Germinal center (tissue), 1 donor: ENCODE measurements at places on chromosomes 12 and 14.
A peak's percentile ranks its signal among the peaks of the same experiment; 100 is the strongest.

DNA sequence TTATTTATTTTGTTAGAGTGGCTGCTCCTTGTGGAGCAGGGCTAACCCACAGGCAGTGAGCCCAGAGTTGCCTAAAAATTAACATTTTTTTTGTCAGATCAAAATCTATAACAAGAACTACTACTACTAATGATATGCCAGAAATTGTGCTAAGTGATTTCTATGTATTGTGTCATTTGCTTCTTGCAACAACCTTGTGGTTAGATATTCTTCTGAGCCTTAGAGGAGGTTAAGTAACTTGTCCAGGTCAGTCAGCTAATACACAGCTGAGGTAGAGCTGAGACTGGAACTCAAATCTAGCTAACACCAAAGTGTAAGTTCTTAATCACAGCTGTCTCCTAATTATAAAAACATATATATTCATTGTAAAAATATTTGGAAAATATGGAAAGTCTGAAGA is 29.8 kb downstream of the CFL2 start:
- DNase-seq: no peak

DNA sequence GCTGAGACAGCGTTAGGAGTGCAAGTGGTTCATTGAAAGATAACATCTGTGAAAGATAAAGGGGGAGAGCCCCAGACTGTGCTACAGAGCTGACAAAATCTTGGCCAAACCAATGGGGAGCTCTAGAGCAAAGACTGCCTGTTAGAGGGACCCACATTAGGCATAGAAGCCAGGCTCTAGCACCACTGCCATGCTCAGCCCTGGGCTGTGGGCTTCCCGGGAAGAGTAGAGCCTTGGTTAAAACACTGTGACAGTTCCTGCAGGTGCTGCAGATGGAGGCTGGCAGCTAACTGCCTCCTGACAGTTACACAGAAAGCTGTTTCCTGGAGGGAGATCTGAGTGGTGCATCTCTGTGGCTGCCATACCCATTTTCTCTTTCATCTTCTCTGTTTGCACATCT is 23.0 kb downstream of the TSHR start:
- DNase-seq: no peak

DNA sequence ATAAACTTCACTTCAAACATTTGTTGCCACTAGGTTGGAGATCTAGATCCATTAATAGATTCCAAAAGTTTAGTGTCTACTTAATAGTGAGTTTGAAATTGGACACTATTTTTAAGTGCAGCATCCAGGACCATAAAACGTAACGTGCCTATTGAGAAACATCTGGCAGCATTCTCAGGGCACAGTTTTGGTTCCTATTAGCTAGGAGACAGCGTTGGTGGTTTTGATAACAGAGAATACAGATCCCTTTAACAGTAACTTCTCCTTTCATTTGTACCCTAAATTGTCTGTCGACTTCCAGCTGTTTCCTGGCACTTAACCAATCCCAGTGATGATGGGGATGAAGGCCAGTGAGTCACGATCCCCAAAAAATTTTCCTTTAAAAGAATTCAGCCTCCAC is 25.8 kb downstream of the KCNK10 start:
- no peak for DNase-seq

- DNase-seq: no peak
Measured at GRCh38 chr14:51922624-51923023, 62.2 kb downstream of the GNG2 start.

GRCh38 chr14:70771781-70772212 is 37.5 kb downstream of the MAP3K9 start:
- DNase-seq: no peak

GRCh38 chr12:130685250-130685787 is 30.8 kb downstream of the RIMBP2 start:
- no peak for DNase-seq

- DNase-seq: no peak
Measured at GRCh38 chr14:77256694-77257093, 14.3 kb downstream of the NGB start.

DNA sequence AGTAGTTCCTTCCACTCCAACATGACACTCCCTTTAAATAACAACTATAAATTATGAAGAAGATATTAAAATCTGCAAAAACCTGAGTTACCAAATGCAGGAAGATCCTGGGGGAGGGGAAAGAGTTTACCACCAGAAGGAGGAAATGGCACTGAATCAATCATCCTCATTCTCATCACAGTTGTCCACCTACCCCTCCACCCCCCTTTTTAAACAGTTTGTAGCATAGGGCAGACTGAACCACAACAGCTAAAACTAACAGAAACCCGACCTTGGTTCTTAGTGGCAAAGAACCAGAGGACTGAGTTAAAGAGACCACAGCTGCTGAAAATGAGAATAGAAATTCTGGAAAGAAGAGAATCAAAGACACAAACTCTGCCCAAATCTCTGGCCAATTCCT is 189.5 kb downstream of the MED13L start:
- DNase-seq: no peak

GRCh38 chr12:4978737-4979136 is 64.9 kb upstream of the KCNA5 start:
- no peak for DNase-seq

DNA sequence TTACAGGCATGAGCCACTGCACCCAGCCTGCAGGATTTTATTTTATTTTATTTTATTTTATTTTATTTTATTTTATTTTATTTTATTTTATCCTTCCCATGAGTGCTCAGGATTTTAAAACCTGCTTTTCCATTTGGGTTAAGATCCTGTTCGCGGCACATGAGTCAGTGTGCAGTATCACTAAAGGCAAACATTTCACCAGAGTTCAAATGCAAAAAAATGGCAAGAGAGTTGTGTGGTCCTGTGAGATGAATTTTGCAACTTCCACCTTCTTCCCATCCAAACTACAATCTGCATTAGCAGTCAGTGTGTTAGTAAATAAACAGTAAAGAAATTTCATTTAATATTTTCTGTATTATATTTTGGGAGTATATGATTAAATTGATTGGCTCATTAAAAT is 29.0 kb downstream of the MOAP1 start:
- no peak for DNase-seq

DNA sequence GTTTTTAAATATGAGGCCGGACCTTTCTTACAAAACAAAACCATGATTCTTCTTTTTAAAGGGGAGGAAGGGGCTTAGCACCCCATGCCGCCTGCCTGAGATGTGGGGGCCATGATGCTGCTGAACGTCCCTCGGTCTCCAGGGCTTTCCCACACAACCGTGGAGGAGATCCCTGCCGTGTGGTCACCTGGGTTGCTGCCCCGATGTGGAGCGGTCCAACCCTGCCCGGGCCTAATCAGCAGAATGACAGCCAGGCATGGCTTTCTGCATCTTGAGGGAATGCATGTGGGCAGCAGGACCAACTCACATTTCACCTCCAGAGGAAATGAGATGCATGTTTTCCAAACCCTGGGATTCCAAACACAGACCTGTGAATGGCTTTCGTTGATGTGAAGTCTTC is 48.9 kb upstream of the C14orf180 start:
- no peak for DNase-seq

GRCh38 chr14:29913566-29913965 is 14.1 kb downstream of the PRKD1 start:
- no peak for DNase-seq

GRCh38 chr14:92473261-92473968 is 40.2 kb upstream of the RIN3 start:
- DNase-seq: no peak

- DNase-seq: no peak
Measured at GRCh38 chr14:75205591-75205990, 29.2 kb upstream of the TMED10 start.

DNA sequence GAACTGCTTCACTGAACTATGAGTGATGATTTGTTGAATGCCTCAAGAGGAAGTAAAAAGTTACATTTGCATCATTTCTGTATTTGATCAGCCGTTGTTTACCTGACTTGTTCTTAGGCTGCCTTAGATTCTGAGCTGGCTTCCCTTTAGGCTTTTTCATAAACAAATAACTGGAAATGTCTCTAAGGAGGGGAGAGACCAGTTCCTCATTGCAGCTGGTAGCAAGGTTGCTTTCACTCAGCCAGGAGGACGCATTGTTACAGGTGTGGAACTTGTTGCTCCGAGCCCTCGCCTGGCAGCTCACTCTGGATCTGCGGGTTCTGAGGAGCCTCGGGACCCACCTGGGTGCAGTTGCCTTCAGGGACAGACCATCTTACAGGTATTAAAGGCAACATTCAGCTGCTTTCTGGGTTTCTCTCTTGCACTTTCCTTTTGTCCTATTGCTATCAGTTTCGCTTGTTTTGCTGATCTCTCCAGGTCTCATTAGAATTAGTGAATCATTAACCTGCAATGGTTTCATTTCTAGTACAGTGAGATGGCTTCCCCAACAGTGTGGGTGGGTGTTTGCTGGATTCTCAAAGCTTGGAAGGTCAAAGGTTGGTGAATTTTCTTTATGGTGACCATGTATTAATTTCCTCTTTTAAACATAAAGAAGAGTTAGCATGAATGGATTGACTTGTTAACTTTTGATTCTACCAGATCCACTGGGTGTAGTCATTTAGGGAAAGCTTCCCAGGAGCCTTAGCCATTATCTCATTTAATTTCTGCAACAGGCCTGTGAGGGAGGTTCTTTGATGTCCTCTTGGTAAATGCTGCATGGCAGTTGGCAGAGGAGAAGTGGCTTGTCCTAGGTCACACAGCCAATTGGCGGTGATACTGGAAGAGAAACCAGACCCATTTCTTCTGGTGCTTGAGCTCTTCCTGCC is at the start of gene PLEKHG7:
Gene PLEKHG7 (plus strand): TSS at position 236 of the 926 bp plus-strand sequence. CDS start 3,643 bp downstream, outside the sequence.
- DNase-seq: peak; percentile 76

GRCh38 chr12:124862768-124863415 is 772 bp downstream of the SCARB1 start:
- peak; percentile 45 for DNase-seq

- no peak for DNase-seq
Measured at GRCh38 chr12:22860926-22861325, 236.0 kb downstream of the ETNK1 start.

DNA sequence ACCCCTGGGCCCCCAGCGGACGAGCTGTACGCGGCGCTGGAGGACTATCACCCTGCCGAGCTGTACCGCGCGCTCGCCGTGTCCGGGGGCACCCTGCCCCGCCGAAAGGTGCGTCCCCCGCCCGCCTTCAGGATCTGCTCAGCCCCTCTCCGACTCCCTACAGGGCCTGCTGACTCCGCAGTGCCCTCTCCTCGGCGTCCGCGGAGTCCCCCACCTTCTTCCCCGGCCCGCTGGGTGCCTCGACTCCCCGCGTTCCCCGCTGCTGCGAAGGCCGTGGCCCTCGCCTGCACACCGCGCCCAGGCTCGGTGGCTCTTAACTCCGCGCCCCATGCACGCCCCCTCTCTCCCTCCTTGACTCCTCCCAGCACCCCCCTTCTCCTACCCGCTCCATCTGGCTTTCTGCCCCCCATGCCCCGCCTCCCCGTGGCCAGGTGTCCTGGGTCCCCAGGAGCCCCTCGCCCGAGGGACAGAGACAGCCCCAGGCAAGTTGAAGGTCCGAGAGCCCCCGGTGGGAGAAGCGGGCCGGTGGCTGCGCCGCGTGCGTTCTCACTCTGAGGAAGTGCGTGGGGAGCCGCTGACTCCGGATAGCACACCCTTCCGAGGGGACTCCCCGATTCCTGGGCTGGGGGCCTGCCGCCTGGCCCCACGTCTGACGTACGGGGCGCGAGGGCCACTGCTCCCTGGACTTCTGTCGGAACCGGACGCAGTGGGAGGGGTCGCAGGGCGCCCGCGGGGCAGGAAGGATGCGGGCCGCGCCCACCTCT is 594 bp downstream of the TAMALIN start:
- DNase-seq: peak; percentile 44

DNA sequence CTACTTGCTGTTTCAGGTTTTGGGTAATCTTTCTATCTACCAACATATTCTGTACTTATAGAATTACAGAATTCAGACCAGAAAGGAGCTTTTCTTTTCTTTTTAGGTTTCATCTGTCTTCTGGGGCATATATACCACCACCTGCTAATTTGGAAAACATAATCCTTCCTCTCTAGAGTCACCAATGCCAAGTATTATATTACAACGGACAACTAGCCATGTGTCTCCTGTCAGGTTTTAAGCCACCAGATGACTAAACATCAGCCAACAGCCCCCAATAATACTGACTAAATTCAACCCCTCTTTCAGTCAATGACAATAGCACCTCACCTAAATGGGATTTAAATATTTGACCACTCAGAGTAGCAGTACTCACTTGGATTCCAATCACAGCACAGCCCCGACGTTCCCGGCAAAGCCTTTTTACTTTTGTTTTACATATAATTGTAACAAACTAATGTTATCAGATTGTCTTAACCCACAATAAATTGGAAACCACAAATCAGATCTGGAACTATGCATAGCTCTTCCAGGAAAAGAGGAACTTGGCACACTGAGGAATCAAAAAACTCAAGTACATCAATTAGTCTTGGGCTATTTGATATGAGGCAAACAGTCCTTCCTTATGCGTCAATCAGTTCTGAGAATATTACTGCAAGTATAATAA is 13.5 kb downstream of the SLC11A2 start:
- DNase-seq: no peak

DNA sequence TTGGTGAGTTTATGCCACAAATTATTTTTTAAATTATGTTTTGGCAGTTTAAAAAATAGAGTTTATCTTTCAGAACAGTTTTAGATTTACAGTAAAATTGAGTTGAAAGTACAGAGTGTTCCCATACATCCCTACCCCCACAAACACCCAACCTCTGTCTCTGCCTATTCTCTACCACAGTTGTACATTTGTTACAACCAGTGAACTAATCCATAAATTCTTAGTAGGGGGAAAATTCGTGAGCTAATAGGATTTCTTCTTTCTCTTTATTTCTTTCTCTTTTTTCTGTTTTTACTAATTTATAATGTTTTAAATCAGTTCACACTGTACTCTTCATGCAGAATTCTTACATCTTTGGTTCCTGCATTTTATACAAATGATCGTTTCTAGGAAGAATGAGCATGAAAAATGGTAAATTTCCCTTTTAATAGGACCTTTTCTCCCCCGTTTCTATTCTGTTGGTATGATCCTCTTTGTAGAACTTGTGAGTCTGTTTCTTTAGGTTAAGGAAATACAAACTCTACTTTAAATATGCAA is 56.7 kb downstream of the MIPOL1 start:
- no peak for DNase-seq

DNA sequence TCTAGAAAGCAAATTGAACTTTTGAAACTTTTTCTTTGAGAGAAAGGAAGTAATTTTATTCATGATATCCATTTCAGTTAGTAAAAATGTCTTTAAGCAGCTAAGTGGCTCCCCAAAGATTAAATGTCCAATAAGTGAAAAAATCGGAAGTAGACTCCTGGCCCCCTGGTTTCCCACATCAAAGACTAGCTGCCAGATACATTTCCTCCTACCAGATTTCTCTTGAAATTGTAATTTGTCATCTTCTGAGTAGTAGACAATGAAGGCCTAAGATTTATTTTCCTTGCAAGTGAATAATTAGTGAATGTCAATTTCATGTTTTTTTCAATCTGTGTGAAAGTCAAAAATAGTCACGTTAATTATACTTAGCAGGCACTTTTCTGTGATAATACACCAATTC is 321.9 kb downstream of the SYT1 start:
- no peak for DNase-seq

DNA sequence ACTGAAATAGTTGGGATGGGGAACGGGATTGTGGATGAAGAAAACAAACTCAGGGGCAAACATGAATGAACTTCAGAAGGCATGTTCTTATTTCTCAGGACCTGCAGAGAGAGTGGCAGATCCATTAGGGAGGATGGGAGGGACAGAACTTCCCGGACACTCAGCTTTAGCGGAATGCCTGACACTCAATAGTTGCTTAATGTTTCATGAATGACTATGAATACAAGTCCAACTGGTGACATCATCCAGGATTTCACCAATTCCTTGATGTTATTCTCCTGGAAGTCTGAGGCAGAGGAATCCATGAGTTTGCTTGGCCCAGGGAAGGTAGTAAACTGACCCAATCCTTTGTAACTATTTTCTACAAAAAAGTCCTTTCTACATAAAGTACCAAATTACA is 37.8 kb upstream of the LRRC10 start:
- DNase-seq: no peak
